CD4-positive, alpha-beta T cell (primary cell): ENCODE measurements at places on chromosomes 5 and 9. TPM values are rescaled to one million over a fixed set of nuclear protein-coding genes. Genes with fewer than 3 reads are reported as not detected.

DNA sequence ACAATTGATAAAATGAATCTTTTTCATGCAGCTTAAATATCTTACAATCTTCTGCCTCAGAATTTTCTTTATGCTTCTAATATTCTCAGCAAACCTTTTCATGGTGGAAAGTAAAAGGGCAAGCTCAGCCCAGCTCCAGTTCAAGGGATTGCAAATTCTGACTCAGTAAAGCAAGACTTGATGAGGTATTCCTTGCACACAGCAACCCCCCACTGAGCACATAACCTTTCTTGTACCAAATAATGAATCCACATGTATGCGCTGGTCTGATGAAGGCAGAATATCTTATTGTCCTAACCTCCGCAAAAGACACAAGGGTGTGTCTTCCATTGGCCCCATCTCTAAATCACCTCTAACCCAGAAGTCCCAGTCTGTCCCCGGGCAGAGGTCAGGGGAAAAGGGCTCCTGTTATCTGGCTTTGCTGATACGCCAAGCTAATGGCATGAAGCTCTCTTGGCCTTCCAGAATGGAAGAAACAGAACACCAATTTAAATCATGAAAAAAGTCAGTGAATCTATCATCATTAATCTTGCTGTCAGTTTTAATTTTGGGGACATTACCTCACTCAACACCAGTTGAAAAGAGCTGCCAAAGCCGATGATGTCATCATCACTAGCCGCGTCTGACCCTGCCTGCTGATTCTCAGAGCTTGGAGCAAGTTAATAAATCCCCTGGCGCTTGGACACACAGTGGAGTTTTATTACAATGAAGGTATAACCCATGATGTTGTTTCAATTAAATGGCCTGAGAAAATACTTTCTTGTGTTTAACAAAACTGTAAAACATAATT lies 592.5 kb upstream of the CLINT1 start:
- DNase-seq: no peak

DNA sequence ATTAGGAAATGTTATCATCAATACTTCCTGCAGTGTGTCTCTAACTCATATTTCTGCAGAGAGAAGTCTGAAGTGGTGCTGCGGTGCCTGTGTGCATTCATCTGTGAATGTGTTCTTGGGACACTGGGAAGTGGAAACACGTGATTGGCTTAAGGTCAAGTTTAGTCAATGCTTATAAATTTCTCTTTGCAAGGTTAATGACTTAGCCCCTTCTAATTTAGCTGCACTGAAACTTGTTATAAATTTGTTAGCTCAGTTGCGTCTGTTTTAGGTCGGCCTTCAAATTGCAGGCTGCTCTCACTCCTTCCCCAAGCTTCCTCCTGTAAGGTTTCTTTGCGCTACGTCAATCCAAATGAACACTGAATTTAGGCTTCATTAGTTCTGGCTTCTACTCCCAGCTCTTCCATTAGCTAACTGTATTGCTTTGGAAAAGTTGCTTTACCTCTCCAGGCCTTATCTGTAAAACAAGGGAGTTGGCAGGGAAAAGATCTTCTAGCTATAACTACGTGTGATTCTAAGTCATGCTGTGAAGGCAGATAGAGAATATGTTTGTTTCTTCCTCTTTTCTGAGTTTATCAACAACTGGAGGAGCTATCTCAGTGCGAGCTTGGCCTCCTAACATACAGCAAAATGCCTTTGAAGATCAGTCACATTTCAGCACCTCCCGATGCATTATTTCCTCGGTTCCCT lies 341.8 kb downstream of the NFIB start:
- no peak for DNase-seq

DNA sequence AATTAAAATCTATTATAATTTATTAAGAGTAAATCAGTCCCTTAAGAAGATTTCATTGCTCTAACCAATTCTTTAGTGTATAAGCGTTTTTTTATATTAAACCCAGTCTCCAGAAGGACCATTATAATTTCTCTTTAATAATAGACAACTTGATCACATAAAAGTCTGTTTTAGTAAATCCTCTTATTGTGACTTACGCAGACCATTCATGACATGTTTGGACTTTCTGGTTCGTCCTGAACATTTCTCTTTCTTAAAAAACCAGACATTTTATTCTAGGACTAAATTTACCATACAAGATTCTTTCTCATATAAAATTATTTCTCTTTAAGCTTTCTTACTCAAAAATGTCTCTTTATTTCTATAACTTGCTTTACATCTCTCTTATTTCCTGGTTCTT lies 196.2 kb upstream of the RAI14 start:
- no peak for DNase-seq

GRCh38 chr9:114387680-114388356 lies at the start of gene AKNA:
TSS of gene AKNA (minus strand) at chr9:114387982. CDS start at chr9:114381333, 6,649 bp downstream.
- DNase-seq: peak; percentile 89

GRCh38 chr5:149475777-149476176 lies 75.5 kb downstream of the CSNK1A1 start:
- no peak for DNase-seq

GRCh38 chr5:10036136-10036815 lies 213.4 kb downstream of the ATPSCKMT start:
- DNase-seq: no peak

DNA sequence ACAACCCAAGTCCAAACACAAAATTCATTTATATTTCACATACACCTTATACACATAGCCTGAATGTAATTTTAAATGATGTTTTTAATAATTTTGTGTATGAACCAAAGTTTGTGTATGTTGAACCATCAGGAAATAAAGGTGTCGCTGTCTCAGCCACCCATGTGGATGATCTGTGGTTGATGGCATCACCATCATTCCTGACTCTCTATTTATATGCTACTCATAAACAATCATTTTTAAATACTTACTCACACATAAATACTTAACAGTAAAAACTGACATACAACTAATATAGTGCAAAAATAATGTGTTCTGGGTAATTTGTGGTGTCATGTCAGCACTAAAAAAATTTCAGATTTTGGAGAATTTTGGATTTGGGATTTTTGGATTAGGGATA lies 38.4 kb downstream of the SMC5 start:
- DNase-seq: no peak

DNA sequence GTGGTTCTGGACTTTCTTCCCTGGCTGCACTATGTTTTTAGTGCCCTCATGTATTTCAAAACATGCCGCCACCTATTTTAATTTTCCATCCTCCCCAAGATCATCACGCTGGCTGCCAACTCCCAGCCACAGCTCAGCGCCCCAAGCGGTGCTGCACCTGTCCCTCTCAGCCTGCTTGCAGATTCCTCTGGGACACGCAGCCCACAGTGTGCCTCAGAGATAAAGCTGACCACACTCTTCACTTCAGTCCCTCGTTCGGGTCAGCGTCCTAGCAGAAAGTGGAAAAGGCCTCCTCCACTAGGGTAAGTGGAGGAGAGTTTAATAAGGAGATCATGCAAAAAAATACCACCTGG lies 56.2 kb upstream of the CKS2 start:
- DNase-seq: no peak

DNA sequence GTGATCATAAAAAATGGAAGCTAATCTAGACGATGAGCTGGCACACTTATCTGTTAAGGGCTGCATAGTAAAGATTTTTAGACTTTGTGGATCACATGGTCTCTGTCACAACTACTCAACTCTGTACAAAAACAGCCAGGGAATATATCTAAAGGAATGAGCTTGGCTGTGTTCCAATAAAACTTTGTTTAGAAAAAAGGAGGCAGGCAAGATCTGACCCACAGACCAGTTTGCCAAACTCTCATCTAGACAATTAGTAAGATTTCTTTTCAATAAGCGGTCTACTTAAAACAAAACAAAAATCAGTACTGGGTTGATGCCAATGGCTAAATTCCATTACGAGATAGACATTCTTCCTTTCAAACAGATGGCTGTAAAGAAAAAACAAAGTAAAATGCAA lies 53.0 kb upstream of the RETREG1 start:
- DNase-seq: no peak

GRCh38 chr5:154749491-154749890 lies 5.7 kb upstream of the LARP1 start:
- no peak for DNase-seq

DNA sequence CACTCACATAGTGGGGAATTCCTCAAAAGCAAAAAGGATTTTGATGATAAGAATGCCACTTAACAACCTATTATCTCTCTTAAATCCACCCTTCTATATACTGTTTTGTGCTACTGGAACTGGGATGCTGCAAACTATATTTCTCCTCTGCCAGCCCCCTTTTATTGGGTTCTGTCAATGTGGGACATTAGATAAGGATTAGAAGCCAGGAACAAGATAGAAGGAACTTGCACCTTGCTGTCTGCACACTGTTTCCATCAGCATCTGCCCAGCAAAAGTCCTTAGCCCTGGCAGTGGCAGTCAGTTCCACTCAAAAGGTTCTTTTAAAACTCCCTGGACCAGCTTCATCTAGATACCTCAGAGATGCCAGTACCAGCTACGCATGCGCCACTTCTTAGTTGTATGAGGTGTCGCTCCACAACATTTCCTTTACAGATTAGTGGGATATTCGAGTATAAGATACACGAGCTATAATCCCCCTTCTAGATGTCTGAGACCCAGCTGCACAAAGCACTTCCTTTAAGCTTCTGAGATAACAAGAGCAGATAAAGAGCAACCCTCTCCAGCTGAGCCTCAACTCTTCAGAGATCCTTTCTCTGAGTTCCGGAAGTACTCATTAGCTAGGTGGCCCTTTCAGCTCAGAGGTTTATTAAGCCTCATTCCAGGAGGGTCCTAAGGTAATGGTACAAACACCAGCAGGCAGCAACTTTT lies 45.3 kb downstream of the CERT1 start:
- no peak for DNase-seq

DNA sequence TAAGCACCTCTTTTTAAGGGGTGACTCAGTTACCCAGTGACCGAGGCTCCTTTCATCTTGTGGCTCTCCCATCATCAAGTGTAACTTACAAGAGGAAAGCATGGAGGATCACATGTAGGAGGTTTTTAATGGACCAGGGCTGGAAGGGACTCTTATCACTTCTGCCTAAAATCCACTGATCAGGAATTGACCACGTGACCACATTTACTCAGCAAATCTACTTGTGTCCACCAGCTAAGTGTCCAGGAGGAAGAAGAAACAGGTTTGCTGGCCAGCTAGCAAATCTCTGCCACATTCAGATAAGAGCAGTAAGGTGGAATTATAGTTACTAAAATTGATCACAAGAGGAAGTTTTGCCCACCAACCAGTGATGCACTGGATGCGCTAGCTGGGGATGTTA lies 486.0 kb downstream of the ENC1 start:
- no peak for DNase-seq

GRCh38 chr5:54868511-54869483 lies 116.6 kb downstream of the ESM1 start:
- DNase-seq: no peak

Gene SLC25A2
- total RNA-seq: not detected

Gene DNAJB5
- total RNA-seq: 2.8 TPM

Gene KIF4B
- not detected for total RNA-seq

Gene DRD1
- not detected for total RNA-seq

Gene SCAMP1
- total RNA-seq: 16.0 TPM

Gene CMYA5
- total RNA-seq: 0.22 TPM
